Nasal cavity respiratory epithelium epithelial cell of viscerocranial mucosa (primary cell): ENCODE measurements at places on chromosomes 3 and 15. TPM values are rescaled to one million over a fixed set of nuclear protein-coding genes. Genes with fewer than 3 reads are reported as not detected.

The ANKUB1 gene
- 0.34 and 4.1 TPM in 2 replicates for total RNA-seq

The PIGZ gene
- 0.34 and 1.3 TPM in 2 replicates for total RNA-seq

The DPH3 gene
- 20.2 and 23.3 TPM in 2 replicates for total RNA-seq

The ISLR2 gene
- total RNA-seq, result under 0.01 and 0.14 TPM in 2 replicates

The CLSTN2 gene
- under 0.01 and 0.21 TPM in 2 replicates for total RNA-seq

The TRANK1 gene
- total RNA-seq, result 1.4 and 18.7 TPM in 2 replicates

The EID1 gene
- 70.7 and 73.7 TPM in 2 replicates for total RNA-seq

The PPP1R14D gene
- not detected in 2 replicates for total RNA-seq

The XRN1 gene
- total RNA-seq, result 22.2 and 34.2 TPM in 2 replicates

The SLC28A2 gene
- not detected in 2 replicates for total RNA-seq

The GABRR3 gene
- total RNA-seq, result not detected in 2 replicates

The DNAH12 gene
- under 0.01 and 0.21 TPM in 2 replicates for total RNA-seq

The DNASE1L3 gene
- total RNA-seq, result 0.34 and 11.7 TPM in 2 replicates

The FEZF2 gene
- not detected in 2 replicates for total RNA-seq
